ENCODE measurements at places on chromosomes 5 and 9.

GRCh38 chr9:134402182-134402581, 75.9 kb downstream of the RXRA start:
- DNase-seq, result no peak

- DNase-seq, result no peak
These were observed 19.0 kb downstream of the FAXDC2 start for GRCh38 chr5:154831451-154831850.

DNA sequence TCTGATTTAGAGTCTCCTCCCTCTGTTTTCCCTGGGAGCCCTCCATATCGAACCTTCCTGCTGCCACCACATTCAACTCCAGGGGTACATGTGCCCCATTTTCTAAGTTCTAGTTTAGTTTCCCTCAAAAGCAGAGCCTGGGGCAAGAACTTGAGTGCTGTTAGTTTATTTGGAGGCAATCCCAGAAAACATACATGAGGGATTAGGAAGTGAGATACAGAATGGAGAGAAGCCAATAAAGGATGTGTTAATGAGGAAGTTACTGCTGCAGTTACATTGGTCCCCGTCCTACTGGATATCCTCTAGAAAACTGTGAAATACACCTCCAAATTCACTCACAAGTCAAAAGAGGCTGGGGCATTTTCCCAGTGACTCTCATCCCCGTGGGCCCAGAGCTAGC, 159.4 kb upstream of the SMARCA2 start:
- DNase-seq, result no peak

- DNase-seq, result no peak
These were observed 279.6 kb upstream of the ADAMTSL1 start for GRCh38 chr9:18194316-18194715.

GRCh38 chr9:134783699-134784039, 96.9 kb upstream of the FCN2 start:
- no peak for DNase-seq

GRCh38 chr9:1460143-1460769, 410.1 kb downstream of the DMRT2 start:
- DNase-seq, result no peak

DNA sequence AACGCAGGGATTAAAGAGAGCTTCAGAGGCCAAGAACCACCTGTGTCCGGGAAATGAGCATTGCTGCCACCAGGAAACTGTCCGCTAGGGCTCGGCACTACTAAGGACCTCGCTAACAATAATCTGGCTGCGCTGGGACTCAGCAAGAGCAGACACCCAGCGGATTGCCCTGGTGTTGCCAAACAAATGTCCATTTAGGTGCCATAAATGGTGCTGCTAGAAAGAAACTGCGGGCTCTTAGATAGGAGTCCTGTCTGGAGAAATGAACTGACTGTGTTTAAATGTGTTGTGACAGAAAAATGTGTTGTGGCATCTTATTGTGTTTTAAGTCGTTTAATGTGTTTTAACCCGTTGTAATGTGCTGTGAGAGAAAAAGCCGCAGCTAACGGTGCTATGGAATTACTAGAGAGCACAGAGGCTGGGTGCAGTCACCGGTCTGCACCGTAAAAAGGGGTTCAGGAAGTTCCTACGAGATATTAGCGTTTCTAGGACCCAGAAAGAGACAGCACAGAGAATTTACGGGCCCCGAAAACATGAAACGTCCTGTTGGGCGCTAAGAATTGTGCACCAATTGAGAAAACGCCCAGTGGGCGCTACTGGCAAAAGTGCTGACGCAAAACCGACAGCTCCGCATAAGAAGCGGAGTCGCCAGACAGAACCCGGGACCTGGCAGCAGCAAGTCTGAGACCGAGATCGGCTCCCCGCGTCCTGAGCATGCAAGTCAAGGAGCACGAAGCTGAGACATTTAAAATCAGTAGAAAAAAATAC, 90.6 kb downstream of the ANXA2R start:
- DNase-seq, result no peak

GRCh38 chr5:418162-419121, 24.5 kb upstream of the EXOC3 start:
- no peak for DNase-seq

GRCh38 chr9:115296831-115297565, 179.0 kb upstream of the TNC start:
- no peak for DNase-seq

DNA sequence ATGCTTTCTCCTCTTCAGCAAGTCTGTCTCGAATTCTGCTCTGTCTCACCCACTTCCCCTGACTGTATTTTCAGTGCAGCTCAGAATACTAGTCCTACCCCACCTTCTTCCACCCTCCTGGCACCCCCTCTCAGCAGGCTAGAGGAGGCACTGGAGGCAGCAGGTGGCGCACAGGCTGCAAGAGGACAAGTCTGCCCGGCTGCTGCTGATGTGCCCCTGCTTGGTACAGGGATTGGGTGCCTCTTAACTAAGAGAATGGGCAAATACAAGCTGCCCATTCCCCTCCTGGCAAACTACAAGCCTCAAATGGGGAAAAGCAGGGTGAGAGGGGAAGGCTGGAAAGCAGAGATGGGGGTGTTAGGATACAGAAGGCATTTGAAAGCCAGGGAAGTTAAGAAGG, 5.1 kb downstream of the TLN1 start:
- DNase-seq, result no peak
